B cell (primary cell): ENCODE measurements at places on chromosomes 6 and 20.
A peak's percentile ranks its signal among the peaks of the same experiment; 100 is the strongest.

DNA sequence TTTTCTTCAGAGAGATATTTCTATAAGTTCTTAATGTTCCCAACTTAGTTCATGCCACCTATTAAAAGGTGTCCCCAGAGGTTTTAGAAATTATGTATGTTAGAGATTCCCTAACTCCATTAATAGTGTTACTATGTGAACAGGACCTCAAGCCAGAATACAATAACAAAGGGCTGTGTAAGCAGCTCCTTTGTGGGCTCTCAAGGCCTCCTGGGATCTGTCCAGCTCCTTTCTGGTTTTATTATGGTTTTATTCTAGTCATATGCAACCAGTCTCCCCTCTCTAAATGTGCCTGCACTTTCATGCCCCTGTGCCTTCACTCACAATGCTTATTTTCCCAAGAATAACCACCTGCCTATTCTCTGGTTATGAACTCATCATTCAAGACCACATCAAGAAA lies 22.7 kb downstream of the NRSN1 start:
- DNase-seq: no peak

GRCh38 chr6:111747396-111747795 lies 125.9 kb downstream of the FYN start:
- no peak for DNase-seq

- DNase-seq: no peak
Observed at GRCh38 chr20:63124092-63124781, 91.7 kb downstream of the YTHDF1 start.

GRCh38 chr6:56686429-56686828 lies 43.7 kb upstream of the DST start:
- DNase-seq: no peak

DNA sequence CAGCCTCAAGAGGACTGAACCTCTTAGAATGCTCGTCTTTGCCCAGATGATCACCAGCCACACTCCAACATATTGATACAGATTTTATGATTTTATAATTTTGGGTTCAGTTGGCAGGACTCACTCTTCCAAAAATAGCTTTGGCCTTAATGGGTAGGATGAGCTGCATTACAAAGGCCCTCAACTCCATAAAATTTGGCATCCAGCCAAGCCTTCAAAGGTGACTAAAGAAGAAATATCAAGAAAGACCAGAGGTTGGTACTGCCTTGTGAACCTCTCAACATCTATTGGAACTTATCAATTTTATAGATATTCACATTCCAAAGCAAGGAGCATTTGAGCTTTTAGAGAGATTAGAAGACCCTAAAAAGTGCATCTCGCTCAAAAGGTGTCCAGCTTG lies 48.4 kb upstream of the SNAP25 start:
- DNase-seq: no peak

GRCh38 chr6:168221000-168221399 lies 98.6 kb downstream of the DACT2 start:
- DNase-seq: no peak

DNA sequence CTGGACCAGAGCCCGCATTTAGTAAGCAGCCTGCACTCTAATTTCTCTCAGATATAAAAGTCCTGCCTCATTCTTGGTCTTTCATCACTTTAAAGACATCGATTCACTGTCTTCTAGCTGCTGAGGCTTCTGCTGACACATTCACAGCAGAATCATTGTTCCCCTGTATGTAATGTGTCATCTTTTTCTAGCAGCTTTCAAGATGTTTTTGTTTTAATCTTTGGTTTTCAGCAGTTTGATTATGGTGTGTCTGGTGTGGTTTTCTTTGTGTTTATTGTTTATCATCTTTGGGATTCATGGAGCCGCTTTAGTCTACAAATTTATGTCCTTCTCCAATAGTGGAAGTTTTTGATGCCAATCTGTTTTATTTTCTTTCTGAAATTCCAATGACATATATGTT lies 157.3 kb upstream of the STMND1 start:
- no peak for DNase-seq

DNA sequence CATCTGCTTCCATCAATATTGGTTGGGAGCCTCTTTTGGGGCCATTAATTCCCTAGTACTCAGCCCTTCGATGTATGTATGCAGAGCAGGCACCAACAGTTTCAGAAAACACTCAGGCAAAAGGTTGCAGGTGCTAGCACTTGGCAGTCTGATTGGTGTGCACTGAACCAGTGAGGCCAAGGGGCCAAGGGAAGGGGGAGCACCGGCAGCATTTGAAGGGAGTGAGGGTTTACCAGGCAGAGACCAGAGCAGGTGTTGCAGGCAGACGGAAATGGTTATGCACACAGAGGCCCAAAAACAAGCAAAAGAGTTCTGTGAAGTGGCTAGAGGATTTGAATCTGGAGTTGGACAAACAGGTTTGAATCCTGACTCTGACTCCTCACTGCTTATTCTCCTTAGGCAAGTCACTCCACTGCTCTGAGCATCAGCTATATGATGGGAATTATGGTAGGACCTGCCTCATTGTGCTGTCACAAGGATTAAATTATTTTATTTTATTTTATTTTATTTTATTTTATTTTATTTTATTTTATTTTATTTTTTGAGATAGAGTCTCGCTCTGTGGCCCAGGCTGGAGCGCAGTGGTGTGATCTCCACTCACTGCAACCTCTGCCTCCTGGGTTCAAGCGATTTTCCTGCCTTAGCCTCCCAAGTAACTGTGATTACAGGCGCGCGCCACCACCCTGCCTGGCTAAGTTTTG lies 58.1 kb upstream of the SHLD1 start:
- peak; percentile 83 for DNase-seq

DNA sequence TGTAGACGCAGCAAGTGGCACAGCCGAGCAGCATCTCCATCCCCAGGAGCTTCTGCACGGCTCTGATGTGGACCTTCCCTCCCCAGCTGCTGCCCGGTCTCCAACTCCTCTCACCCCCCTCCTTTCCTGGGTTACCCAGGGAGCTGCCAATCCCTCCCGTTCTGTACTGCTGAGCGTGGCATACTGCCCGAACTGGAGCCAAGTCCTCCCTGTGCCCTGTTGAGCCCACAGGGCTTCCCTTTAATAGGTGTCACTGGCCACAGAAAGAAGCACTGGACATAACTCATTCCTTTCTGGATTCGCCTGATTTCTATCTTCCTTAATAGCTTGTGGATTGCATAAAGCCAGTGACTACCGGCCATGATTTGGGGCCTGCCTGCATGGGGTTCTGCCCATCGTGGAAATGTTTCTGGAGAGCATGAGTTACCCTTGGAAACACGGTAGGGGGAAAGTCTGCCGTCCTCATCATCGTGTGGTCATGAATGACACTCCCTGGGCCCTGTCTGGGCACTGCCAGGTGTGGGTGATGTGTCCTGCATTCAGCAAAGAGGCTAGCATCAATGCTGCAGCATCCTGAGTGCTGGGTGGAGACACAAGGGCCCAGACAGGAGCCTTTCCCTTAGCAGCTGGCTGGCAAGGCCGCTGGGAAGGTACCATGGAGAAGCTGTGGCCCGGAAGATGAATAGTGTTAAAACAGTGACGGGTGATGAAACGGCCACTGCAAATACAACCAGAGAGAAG lies 189.7 kb downstream of the SYNDIG1 start:
- no peak for DNase-seq

GRCh38 chr6:37589941-37590340 lies 90.2 kb upstream of the CCDC167 start:
- no peak for DNase-seq

GRCh38 chr6:106890447-106890846 lies 84.1 kb downstream of the CD24 start:
- no peak for DNase-seq

GRCh38 chr6:161890133-161890831 lies 616.4 kb upstream of the AGPAT4 start:
- no peak for DNase-seq

DNA sequence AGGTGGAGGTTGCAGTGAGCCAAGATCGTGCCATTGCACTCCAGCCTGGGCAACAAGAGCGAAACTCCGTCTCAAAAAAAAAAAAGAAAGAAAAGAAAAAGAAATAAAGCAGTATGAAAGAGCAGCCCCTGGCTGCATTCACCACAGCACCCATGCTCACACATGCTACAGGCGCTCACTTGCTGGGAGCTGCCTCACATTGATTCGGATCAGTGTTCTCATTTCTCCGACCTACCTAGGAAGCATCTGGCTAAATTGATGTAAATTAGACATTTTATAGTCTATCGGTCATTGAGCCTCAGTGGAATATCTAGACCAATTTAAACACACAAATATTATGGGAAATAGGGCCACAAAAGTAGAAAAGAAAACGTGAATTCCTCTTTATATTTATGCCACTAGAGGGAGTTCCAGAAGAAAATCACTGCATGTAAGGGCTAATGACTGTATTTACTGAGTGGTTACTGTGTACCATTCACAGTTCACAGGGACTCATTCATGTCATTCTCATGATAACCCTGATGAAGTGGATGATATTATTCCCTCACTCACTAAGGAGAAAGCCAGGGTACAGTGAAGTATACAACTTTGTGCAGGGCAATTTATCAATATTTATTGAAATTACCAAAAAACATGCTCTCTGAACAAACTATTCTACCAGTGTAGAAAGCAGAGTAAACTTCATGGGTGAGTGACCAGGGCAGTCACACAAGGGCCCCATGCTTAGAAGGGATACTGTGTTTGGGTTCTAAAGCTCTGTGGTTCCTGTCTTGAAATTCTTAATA lies 5.3 kb upstream of the MOG start:
- peak; percentile 69 for DNase-seq

DNA sequence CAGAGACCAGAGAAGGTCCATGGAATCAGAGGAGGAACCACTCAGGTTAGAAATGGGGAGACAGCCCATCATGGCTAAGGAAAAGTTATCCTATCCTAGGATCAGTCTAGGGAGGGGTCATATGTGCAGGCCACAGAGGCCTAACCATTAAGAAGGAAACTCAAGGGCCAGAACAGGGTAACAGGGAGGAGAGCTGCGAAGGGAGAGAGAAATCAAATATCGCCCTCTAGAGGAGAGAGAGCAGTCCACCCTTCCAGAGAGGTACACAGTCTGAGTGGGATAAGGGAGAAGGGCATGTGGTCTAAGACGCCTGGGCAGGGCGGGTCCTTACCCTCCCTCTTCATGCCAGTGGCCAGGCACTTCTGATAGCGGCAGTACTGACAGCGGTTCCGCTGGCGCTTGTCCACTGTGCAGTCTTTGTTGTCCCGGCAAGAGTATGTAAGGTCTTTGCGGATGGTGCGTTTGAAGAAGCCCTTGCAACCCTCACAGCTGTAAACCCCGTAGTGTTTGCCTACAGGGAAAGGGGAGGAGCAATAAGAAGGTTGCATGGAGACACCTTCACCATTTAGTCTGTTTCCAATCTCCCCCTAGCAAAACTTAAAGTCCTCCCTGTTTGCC lies 2.9 kb downstream of the RXRB start:
- peak; percentile 70 for DNase-seq

DNA sequence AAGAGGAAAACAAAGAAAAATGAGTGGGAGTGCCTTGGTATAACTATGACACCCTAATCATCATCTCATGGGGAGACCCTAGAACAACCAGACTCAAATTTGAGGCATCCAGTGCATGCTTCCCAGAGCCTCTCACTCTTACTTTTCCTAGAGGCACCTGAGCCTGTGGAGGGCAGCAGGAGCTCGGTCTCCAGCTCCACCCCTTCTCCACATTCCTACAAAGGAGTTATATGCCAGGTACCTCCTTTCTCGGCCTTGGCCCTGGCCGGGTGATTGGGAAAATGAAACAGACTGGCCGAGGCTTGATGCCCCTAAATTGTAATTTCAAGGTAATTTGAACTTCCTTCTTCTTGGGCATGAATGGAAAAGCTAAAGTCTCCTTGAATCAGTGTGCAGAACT lies 761.2 kb upstream of the CHD6 start:
- no peak for DNase-seq

DNA sequence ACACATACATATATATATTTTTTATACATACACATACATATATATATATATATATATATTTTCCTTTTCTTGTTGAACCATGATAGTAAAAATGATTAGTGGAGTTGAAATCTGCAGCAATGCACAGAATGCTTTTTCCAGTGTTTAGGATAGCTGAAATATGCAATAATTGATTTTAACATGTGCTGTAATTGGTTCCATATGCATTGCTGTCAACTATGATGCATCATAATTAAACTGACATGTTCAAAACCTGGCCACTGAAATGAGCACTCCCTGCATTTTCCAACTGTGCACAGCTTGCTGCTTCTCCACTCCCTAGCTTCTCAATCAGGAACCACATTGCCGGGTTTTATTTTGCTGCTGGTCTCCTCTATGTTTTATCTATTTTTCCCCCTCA lies 358.3 kb downstream of the PAX1 start:
- no peak for DNase-seq

DNA sequence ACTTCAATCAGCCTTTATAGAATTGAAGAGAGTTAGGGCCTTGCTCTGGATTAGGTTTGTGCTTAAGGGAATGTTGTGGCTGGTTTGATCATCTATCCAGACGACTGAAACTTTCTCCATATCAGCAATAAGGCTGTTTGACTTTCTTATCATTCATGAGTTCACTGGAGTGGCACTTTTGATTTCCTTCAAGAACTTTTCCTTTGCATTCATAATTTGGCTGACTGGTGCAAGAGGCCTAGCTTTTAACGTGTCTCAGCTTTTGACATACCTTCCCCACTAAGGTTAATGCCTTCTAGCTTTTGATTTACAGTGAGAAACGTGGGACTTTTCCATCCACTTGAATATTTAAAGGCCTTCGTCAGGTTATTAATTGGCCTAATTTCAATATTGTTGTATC lies 461.8 kb downstream of the CDKAL1 start:
- no peak for DNase-seq
